ENCODE measurements at places on chromosomes 7 and 10.

DNA sequence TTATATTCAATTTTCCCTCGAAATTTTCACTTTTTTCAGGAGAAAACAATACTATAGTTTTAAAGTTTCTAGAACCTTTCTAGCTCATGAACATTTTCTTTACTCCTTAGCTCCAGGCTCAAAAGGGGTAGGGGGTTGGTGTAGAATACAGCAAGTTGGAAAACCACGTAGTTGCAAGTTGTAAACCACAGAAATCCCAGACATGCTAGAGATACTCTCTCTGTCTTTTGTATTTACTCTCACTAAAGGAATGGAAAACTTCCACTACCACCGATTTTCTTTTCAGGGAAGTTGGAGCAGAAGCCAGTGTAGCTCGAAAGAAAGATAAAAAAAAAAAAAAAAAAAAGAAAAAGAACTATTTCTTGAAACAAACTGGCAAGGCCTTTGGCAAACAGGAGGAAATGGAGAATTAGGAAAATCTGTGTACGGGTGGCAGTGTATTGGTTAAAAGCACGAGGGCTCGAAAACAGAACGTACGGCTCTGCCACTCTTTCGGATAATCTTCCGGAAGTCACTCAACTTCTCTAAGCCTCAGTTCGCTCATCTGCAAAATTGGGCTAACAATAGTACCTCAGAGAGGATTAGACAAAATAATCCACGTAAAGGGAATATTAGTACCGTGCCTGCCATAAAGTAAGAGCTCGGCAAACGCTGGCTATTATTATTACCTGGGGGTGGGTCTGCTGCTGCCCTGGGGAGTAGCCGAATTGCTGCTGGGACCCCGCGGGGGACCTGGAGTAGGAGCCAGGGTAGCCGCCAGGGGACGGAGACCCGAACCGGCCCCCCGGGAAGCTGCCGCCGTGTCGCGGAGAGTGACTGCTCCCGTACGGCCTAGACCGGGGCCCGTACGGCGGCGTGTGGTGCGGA, 628 bp downstream of the MPLKIP start:
- DNase-seq, result no peak

DNA sequence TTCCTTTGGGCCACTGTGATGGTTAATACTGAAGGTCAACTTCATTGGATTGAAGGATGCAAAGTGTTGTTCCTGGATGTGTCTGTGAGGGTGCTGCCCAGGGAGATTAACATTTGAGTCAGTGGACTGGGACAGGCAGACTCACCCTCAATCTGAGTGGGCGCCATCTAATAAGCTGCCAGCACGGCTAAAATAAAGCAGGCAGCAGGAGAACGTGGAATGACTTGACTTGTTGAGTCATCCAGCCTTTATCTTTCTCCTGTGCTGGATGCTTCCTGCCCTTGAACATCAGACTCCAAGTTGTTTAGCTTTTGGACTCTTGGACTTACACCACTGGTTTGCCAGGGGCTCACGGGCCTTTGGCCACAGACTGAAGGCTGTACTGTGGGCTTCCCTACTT, 1046.9 kb downstream of the TYW1 start:
- DNase-seq, result no peak

DNA sequence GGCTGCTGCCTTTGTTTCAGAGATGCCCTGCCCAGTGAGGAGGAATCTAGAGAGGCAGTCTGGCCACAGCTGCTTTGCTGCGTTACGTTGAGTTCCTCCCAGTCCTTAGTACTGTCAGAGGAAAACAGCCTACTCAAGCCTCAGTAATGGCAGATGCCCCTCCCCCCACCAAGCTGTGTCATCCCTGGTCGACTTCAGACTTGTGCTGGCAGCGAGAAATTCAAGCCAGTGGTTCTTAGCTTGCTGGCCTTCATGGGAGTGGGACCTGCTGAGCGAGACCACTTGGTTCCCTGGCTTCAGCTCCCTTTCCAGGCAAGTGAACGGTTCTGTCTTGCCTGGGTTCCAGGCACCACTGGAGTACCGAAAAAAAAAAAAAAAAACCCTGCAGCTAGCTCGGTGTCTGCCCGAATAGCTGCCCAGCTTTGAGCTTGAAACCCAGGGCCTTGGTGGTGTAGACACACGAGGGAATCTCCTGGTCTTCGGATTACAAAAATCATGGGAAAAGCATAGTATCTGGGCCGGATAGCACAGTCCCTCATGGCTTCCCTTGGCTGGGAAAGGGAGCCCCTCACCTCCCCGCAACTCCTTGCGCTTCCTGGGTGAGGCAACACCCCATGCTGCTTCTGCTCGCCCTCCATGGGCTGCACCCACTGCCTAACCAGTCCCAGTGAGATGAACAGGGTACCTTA, 9.1 kb downstream of the SDHAF3 start:
- DNase-seq, result peak; percentile 71

DNA sequence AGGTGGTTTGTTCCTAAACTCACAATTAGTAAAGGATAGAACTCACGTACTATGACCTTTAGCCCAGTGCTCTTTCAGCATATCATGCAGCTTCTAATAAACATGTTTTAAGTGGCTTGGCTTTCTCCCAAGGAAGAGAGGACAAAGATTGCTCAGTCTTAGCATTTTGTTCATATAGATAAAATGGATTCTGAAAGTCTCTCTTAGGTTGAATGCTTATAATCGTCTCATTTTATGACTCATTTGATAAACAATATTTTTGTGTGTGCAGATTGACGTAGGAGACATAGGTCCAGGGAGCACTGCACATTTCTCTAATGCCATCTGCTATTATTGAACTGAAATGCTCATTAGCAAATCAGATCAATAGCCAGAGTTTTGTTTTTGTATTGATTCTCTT, 44.8 kb downstream of the GNAT3 start:
- DNase-seq, result no peak

- DNase-seq, result no peak
Measured at GRCh38 chr7:151695951-151696541, 176.4 kb upstream of the RHEB start.

GRCh38 chr10:58952747-58953466, 223.5 kb upstream of the PHYHIPL start:
- no peak for DNase-seq

DNA sequence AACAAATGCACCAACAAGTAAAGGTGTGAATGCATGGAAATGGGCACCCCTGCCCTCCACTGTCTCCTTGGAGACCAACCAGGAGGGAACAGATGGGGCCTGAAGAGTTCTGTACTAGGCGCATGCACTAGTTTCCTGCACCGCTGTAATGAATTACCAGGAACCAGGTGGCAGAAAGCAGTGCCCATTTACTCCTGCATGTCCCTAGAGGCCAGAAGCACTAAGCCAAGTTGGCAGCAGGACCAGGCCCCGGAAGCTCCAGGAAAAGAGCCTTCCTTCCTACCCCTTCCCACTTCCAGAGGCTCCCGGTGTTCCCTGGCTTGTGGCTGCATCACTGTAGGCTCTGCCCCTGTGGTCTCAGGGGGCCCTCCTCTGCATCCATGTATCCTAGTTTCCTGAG, 237.5 kb upstream of the PPP2R2D start:
- no peak for DNase-seq

DNA sequence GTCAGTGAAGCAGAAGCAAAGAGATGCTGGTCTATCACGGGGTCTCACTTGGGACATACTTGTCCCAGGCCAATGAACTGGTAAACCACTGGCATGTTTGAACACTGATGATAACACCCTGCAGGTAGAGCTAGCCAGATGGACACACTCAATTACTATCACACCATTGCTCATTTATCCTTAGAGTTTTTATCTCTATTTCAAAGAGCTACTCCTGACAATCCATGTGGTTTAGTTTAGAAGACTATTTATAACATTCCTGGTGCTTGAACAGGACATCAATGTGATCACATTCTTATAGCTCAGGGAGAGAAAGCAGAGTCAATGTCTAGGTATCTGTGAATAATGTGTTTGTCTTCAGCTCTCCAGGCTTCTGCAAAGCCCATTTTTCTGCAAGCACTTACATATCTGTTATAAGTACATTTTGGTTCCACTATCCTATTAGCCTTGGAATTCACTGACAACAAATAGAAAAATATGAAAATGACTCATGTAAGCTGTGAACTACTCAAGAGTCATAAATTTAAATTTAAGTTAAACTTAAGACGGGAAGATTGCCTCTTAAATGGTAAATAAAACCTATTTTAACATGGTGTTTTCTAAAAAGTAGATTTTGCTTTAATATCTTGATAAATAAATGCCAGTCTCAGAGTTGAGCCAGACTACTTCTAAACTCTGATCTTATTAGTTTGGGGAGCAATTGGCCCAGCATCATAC, 106.7 kb upstream of the MBL2 start:
- DNase-seq, result no peak

- no peak for DNase-seq
Measured at GRCh38 chr10:93334901-93335327, 147.2 kb downstream of the MYOF start.

- no peak for DNase-seq
Measured at GRCh38 chr7:2032876-2033407, 199.8 kb downstream of the MAD1L1 start.

GRCh38 chr7:29588900-29589696, 25.5 kb downstream of the PRR15 start:
- peak; percentile 66 for DNase-seq

DNA sequence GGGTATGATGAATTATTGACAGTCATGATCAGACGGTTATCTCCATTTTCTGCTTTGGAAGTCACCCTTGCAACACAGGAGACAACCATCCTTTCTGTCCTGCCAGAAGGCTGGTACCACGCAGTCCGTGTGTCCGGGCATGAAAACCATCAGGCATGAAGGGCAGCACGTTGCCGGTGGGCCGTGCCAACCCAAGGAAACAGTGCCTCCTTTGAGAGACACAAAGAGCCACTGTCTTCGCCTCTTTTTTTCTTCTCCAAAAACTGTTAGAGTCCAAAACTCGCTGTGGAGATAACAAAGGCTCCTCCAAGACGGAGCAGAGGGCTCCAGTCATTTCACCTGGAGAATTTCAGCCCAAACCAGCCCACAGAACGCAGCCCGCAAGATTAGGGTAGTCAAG, 60.4 kb upstream of the ARHGAP21 start:
- DNase-seq, result no peak

GRCh38 chr10:119026301-119027110, 3.0 kb upstream of the NANOS1 start:
- DNase-seq, result no peak

DNA sequence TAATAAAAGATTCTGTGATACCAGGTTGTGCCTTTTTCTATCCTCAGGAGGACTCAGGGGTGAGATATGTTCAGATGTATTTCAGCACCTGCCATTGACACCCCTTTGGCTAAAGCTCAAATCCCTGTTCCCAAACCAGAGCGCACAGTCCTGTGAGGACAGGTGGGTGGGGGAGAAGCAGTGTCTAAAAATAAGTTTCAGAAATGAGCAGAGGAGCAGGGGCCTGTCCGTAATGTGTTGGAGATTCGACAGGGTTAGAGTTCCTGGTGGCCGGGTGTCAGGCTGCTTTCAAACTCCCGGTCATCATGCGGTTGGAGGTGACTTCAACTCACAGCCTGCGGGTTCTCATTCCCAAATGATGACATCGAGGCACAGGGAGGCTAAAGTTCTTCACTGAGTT, 211.5 kb downstream of the KLF6 start:
- DNase-seq, result no peak

DNA sequence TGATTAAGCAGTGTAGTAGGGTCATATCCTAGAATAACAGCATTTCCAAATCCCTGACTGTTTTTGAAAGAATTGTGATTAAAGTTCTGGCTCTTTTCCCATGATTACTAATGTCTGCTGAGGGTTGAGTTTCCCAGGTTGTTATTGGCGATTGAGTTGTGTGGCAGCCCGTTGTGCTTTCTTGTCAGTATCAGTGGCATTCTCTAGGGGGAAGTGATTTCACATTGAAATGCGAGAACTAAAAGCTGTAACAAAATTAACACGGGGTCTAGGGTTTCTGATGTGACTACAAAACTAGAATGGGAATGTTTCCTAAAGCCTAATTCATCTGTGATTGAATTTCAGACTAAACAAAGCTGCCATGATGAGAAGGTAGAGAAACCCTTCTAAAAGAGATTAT, 349.4 kb downstream of the EXOC4 start:
- no peak for DNase-seq

DNA sequence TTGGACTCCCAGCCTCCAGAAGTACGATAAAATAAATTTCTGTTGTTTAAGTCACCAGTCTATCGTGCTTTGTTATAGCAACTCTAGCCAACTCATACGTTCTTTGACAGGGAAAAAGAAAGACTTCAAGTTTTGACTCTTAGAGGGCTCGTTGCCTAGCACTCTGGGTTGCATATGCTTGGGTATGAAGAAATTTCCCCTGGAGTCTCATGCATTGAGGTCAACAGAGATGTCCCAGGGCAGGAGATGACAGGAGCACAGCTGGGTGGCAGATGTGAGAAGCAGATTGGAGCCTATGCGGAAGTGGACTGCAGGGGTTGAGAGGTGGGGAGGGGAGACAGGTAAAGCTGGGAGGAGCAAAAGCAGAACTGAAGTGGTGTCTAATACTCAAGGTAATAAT, 63.3 kb upstream of the JAZF1 start:
- DNase-seq, result no peak

Measured in H9 (cell line).